Activated CD8-positive, alpha-beta memory T cell treated with anti-CD3 and anti-CD28 coated beads for 4 hours (primary cell): ENCODE measurements at places on chromosomes 13 and 19.
A peak's percentile ranks its signal among the peaks of the same experiment; 100 is the strongest.

DNA sequence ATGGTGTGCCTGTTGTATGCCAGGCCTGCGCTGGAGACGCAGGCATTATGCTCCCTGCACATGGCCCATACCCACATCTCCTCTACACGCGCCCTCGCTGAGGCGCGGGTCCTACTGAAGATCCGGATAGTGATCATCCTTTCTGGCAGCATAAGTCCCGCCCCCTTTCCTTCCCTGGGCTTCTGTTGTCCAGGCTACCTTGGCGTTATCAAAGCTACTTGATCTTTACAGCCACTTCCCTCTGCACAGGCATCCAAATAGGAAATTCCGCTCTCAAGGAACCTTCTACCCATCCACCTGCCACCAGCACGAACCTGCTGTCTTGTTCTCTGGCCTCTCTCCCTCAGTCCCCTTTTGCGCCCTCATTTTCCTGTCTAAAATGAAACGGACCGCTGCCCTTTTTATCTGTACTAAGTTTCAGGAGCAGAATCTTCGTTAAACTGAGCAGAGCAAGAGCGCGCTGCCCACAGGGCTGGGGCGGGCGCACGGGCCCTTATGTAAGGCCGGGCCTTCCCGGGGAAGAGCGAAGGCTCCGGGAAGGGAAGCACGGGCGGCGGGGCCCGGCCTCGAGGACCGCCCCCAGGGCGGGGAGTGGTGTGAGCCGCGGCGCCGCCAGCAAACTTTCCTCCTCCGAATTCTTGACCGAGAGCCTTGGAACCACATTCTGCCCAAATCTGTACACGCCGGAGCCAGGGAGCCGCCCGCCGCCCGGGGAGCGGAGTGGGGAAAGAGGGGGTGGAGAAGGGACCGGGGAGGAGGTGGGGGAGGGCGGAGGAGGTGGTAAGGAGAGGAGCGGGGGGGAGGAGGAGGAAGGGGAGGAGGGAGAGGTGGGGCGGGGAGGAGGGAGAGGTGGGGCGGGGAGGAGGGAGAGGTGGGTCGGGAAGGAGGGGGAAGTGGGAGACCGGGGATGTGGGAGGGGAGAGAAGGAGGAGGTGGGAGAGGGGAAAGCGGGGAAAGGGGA lies 920 bp upstream of the UBE2L5 start:
- no peak for DNase-seq

- no peak for DNase-seq
These were observed 15.8 kb upstream of the POP4 start for GRCh38 chr19:29590278-29590677.

DNA sequence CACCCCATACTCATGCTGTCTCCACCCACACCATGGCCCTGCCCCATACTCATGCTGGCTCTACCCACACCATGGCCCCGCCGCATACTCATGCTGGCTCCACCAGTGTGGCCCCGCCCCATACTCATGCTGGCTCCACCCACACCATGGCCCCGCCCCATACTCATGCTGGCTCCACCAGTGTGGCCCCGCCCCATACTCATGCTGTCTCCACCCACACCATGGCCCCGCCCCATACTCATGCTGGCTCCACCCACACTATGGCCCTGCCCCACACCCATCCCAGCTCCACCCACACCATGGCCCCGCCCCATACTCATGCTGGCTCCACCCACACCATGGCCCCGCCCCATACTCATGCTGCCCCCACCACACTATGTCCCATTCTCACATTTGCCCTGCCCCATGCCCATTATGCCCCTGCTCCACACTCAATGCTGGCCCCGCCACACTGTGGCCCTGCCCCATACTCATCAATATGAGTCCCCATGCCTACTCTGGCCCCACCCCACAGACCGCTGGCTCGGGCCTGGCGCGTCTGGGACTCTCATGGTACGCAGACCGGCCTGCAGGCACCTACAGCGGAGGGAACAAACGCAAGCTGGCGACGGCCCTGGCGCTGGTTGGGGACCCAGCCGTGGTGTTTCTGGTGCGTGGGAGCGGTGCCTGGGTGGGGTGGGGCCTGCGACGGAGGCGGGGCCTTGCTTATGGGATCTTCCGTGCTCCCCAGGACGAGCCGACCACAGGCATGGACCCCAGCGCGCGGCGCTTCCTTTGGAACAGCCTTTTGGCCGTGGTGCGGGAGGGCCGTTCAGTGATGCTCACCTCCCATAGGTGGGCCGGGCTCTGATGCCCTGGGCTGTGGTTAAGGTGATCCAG lies 3.7 kb upstream of the ARHGAP45 start:
- DNase-seq, result no peak

DNA sequence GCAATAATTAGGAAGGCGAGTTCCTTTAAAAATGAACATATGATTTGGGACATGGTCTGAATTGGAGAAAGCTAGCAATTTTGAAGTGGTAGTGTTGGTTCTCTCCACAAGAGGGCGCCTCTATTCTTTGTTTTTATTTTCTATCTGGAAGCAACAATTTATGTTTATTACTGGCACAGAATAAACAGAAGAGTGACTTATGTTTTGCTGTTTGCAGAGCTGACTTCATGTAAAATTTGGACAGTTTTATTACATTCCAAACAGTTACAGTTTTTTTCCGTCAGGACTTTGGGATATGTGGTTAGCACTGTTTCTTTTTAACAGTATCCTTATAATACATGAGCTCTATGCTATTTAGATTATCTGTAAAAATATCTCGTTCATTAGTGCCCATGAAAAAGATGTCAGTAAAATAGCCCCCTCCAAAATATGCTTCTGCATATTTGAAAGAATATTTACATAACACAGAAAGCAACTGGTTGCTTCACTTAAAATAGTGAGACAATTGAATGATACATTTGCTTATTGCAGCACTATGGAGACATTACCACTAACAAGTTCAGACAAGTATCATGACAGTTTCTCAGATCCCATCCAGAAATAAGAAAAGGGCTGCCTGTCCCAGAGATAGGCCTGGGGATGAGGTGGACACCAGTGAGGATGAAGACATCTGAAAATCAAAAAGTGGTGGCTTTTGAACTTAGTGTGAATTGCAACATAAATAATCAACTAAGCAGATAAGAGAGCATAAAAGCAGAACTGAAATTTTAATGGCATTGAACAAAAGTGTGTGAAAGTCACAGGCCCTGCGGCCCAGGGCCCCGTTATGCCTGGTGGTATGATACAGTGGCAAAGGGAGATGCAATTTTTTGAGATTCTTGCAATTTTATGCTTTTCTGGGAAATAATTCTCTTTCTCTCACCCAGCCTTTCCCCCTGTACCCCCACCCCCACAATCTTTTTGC lies 32.3 kb upstream of the FGF9 start:
- DNase-seq, result no peak

DNA sequence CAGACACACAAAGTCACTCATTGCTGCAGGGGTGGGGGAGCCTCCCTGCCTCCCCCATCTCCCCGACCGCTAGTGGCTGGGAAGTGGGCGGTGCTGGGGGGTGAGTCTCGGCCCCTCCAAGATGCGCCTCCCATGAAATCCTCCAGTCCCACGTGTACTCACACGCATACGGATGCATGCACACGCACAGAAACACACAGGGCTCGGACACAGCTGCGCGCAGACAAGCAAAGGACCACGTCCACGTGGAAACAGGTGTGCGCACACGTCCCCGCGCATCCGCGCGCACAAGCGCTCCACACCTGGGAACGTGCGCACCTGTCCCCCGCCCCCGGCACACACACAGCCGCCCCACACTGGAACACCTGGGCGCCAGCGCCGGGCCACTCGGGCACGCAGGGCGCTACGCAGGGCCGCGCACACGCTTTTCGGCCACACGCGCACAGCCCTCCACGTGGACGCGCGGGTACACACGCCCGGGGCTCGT lies 687 bp downstream of the MATK start:
- DNase-seq, result peak; percentile 50

GRCh38 chr19:6632002-6632621 lies 37.8 kb downstream of the TNFSF14 start:
- peak; percentile 82 for DNase-seq

DNA sequence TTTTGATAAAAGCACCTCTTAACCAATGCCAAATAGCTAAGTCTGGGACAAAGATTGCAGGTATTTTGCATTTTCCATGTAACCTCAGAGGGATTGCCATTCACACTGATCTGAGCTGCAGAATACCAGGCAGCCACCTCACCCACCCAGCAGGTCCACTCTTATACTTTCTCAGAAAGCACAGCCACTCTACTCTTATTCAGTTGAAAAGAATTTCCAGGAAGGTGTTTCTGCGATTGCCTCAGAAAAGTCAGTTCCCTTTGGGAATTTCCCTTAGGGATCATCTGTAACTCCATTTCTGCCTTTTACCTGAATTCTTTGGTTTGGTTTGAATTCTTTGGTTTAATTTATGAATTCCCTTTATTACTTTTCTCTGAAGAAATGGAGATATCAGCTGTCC lies 904 bp upstream of the ALOX5AP start:
- DNase-seq, result no peak

DNA sequence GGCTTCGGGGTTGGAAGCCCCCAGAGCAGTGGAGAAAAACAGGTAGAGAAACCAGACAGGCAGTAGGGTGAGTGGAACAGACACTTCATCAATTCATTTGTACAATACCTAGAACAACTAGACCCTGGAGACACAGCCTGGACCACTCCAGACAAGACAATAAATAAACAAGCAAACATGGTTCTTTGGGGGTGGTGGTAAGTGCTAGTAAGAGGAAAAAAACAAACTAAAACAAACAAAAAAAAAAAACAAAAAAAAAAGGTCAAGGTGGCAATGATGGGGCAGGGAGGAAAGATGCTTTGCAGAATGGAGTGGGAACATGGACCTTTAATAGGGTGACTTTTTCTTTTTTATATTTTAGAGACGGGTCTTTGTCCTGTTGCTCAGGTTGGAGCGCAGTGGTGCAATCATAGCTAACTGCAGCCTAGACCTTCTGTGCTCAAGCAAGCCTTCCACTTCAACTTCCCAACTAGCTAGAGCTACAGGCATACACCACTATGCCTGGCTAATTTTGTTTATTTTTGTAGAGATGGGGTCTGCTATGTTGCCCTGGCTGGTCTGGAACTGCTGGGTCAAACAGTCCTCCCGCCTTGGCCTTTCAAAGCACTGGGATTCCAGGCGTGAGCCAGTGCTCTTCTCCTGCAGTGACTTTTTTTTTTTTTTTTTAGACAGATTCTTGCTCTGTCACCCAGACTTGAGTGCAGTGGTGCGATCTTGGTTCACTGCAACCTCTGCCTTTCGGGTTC lies 3.1 kb downstream of the JUNB start:
- no peak for DNase-seq

- DNase-seq, result no peak
These were observed 128.6 kb downstream of the USP12 start for GRCh38 chr13:27043013-27043412.

- DNase-seq, result no peak
These were observed 28.0 kb downstream of the RXFP2 start for GRCh38 chr13:31767175-31767900.

- no peak for DNase-seq
These were observed 43.5 kb downstream of the CCL25 start for GRCh38 chr19:8096071-8096470.

DNA sequence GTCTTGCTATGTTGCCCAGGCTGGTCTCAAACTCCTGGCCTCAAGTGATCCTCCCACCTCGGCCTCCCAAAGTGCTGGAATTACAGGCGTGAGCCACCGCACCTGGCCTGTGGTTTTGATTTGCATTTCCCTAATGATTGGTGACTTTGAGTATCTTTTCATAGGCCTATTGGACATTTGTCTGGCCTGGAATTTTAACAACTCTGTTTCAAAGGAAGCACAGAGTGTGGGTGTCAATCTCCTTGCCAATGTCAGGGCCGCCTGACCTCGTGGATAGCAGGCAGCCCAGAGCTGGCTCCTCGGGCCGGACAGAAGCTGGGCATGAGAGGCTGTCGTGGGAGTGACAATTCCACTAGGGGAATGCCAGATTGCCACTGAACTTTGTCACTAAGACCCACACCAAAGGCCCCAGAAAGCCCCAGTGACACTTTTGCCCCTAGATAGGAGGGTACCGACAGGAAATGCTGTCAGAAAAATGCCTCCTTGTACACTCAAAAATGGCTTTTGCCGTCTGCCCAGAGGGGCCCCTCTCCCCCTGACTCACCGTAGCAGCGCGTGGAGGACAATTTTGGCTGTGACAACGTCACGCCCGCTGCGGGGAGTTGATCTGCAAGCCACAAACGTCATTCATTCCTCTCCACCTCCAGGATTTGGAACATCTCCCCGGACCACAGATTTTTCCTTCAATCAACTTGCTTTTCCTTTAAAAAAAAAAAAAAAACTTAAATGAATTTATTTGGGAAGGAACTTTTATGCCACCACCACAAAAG lies 11.7 kb upstream of the ADGRE5 start:
- DNase-seq, result peak; percentile 87

- DNase-seq, result no peak
These were observed 10.1 kb downstream of the LGALS7B start for GRCh38 chr19:38799104-38799503.

- no peak for DNase-seq
These were observed 169.8 kb upstream of the SPRY2 start for GRCh38 chr13:80510686-80511085.

DNA sequence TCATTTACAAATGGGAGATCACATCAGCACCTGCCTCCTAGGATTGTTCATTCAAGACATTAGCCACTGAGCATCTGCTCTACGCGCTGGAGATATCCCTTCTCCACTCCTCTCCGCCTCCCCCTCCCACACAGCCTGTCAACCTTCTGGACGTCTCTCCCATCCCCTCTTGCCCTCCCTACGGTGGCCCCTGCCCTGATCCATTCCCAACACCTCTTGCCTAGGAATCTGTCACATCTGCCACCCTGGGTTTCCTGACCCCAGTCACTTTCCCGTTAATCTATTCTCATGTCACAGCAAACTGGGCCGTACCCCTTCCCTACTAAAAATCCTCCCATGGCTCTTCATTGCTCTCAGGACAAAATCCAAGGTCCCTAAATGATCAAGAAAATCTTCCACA lies 10.3 kb downstream of the DYRK1B start:
- no peak for DNase-seq

DNA sequence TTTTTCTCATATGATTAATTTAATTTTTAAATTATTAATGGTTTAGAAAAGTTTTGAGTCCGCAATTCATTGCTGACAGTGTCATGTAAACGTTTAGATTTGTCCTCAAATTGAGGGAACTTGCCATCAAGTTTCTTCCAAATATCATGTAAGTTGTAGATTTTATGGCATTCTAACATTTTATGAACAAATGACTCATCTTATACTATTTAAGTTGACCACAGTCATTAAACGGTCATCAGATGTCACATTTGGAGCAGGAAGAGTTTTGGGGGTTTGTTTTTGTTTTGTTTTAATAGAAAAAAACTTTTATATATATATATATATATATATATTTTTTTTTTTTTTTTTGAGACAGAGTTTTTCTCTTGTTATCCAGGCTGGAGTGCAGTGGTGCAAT lies 4.3 kb downstream of the ZNF114 start:
- no peak for DNase-seq

DNA sequence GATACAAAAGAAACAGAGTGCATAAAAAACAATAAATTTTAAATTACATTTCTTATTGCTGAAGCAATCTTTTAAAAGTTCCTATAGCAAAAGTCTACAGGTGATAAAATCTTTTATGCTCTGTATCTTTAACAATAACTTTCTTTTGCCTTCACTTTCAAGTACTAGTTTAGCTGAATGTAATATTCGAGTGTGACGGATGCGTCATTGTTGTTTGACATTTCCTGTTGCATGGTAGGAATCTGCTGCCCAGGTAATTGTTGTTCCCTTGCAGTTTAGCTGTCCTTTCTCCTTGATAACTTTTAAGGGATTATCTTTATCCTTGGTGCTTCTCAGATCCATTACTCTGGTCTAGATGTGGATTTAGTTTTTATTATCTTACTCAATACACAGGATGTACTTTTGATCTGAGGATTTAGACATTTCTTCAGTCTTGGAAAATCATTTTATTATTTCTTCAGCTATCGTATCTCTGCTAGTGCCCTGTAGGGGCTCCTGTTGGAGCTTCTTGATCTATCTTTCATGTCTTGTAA lies 2.1 kb upstream of the CPB2 start:
- no peak for DNase-seq
